ENCODE measurements at places on chromosomes 16 and 17.
A peak's percentile ranks its signal among the peaks of the same experiment; 100 is the strongest.

- no peak for DNase-seq
Measured at GRCh38 chr16:74737521-74737920, 36.9 kb upstream of the MLKL start.

DNA sequence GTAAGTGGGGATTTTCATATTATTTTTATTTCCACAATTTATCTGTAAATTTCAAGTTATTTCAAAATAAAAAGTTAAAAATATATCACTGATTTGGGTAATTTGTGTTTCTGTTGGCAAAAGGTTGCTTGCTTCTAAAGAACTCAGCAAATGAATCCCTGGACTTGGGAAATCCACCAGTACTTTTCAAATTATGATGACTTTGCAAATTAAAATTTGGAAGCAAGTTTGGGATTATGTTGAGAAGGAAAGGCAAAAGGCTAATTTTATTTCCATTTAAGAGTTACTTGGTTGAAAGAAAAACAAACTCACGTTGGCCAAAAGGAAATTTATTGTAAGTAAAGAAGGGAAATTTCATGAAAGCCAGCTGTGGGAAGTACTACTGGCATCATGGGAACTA is 220.3 kb downstream of the MAP2K6 start:
- DNase-seq = no peak

DNA sequence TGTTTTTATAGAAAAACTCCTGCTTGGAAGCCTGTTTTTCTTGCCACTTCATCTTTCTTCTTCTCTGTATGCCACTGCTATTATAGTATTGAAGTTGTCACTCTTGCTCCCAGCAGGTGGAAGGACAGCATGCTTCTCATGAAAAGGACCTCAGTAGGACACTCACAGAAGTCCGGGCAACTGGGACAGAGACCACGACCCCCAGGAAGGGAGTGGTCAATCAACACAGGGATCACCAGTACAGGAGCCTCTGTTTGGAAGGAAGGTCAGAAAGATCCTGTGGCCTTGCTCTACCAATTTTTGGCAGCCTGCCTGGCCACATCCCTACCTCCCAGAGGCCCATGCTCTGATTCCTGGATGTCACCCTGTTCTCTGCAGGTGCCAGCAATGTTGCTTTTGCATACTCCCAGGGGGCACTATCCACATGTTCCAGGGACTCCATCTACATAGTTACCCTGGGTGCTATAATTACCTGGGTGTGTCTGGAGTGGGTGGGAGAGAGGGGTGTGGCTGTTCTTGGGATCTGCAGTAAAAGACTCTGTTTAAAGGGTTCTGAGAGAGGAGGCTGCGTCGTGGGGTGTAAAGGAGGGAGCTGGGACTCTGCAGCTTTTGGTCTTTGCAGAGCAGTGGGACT is 13.7 kb upstream of the AKAP10 start:
- no peak for DNase-seq

GRCh38 chr17:10126616-10127501 is 71.5 kb downstream of the GAS7 start:
- peak; percentile 4 for DNase-seq

DNA sequence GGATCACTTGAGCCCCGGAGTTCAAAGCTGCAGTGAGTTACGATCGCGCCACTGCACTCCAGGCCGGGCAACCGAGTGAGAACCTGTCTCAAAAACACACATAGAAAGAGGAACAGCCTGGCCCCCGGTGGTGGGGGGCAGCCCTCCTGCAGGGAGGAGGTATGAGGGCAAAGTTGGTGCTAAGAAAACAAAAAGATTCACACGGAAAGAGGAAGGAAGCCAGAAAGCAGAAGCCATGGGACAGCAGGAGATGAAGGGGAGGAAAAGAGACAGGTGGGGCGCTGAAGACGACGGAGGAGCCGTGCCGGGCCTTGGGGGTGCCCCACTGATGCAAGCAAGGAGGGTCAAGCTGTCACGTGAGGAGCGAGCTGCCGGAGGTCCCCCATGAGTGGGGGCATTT is 8.2 kb upstream of the C16orf74 start:
- DNase-seq = no peak

DNA sequence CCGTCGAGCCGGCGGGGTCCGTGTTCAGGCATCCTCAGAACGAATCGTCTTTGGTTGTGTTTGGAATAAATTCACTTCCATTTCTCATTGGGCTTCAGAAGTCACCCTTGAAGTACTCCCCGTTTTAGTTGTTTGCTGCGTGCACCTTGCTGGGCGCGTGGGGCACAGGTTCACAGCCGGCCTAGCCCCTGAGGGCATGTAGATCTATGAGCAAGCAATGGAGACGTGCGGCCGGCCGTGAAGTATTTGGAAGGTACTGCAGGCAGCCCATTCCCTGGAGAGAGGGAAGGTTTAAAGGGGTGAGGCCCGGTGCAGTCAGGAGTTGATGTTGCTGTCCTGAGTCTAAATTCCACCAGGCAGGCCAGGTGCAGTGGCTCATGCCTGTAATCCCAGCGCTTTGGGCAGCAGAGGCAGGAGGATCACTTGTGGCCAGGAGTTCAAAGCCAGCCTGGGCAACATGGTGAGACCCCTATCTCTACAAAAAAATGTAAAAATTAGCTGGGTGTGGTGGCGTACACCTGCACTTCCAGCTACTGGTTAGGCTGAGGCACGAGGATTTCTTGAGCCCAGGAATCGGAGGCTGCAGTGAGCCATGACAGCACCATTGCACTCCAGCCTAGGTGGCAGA is 714 bp downstream of the ACSF3 start:
- peak; percentile 16 for DNase-seq

DNA sequence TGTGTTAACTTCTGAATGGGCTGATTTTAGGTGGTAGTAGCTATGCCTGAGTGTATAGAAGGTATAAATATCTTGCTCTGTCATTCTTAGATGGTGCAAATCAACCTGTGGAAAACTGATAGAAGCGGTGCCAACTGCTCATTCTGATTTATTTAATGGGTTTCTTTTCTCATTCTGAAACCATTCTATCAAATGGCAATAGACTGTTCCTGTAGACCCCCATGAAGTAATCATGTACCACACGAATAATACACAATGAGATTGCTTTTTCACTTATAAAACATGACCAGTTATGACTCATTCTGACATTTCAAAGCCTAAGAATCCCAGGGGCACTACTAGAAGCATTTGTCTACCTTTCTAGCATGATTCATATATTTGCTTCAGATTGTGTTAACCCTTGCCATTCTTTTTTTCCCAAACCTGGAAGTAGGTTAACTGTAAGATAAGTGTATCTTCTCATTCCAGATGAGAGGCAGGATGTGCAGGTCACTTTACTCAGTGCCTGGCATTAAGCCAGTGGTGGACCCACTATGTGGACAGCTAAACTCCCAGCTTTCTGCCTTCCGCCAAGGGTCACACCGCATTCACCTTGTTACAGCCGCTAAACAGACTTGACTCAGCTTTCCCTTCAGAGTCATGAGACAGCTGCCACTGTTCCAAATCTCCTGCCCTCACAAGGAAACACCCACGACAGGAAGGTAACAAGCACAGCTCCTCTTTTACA is 16.4 kb upstream of the SLC16A11 start:
- DNase-seq = peak; percentile 97

DNA sequence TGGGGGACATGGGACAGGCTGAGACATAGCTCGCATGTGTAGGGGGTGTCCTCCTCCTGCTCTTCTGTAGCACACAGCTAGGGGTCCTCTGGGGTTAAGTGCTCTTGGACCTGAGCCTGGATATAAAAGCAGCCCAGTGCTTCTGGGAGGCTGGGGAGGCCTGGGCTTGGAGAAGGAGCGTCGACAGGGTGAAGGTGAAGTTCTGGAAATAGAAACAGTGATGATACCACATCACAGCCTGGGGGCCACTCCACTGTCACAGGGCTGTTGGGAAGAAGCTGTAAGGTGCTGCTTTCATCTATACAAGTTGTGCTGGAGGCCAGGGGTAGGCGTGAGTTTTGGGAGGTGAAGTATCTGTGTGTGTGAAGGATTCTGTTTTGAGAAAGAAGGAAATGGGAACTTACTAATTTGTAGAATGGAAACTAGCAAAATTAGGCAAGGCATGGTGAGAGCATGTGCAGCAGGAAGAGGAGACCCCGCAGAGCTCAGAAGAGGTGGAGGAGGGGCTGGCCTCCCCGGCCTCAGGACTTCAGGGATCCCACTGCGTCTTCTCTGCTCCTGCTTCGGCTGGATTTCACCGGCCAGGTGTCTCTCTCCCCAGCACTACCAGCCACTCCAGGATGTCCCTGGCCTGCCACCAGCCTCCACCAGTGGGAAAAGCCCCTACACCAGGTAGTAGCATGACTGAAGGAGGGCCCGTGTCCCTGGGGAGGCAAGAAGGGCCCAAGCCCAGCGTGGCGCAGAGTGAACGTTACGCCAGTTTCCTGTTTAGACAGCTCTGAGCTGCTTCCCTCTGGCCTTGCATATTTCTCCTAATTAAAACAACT is 19.4 kb downstream of the PLCG2 start:
- no peak for DNase-seq

DNA sequence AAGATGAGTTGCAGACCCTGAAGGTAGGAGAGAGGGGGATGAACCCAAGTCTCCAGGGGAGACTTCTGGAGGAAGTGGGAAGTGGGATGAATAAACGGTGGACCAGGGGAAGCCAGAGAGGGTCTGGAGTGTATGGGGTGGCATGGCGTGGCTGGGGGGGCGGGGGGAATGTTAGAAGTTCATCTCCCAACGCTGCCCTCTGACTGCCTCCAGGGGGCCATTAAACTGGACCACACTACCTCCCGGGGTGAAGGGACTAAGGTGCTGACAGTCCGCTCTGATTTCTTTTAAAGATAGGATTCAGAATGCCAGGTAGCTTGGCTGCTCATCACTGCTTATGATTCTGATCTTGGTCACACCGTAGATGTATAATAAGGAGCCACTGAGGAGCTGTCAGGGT is 21.2 kb downstream of the ST3GAL2 start:
- DNase-seq = no peak

DNA sequence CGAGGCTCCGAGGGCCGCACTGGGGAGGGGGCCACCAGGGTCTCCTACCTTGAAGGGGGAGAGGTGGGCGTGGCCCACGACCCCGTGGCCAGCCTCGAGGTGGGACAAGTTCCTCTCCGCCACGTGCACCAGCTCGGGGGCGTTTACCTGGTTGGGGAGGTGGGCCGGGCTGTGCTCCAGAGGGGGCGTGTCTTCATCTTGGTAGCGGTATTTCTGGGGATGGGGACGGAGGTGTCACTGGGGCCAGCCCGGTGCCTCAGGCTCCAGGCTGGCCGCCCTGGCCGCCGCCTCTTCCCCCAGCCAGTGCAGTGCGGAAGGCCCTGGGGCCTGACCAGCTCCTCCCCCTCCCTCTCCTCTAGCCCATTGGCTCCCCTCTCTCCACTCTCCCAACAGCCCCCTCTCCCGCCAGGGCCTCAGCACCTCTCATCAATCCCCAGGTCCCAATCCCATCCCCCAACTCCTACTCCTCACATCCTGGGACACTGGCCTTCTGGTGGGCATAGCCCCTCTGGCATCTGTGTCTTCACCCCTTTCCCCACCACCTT is 11.5 kb downstream of the DLG4 start:
- no peak for DNase-seq

- DNase-seq = no peak
Measured at GRCh38 chr16:31331141-31331764, 23.7 kb upstream of the ITGAX start.

DNA sequence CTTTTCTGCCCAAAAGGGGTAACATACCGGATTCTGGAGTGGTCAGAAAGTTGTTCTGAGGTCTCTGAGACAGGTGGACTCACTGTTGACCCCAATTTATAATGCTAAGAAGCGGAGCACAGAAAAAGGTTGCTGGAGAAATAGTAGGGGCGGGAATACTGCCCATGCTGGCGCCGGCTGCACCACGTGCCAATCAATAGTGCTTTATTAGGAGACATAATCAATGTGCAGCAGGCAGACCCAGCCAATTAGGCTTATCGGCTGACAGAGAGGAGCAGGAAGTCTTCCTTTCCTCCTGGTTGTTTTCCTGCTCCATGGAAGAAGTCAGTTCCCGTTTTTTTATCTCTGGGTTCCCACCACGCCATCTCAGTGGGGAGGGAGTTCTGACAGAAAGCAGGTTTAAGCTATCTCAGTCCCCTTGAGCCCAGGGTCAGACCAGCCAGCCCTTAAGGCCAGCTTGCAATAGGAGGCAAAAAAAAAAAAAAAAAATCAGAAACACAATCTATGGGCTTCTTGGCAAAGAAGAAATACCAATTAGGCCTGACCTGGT is 68.2 kb upstream of the IRX6 start:
- no peak for DNase-seq

DNA sequence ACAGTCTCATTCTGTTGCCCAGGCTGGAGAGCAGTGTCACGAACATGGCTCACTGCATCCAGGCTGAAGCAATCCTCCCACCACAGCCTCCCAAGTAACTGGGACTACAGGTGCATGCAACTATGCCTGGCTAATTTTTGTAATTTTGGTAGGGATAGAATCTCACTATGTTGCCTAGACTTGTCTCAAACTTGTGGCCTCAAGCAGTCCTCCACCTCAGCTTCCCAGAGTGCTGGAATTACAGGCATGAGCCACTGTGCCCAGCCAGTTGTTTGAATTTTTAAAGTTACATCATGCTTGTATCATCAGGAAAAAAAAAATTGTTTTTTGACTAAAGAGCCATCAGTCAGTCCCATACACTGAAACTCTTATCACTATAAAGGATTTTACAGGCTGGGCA is 17.1 kb upstream of the VPS4A start:
- no peak for DNase-seq

GRCh38 chr17:73042809-73043685 is 49.4 kb downstream of the SLC39A11 start:
- peak; percentile 6 for DNase-seq

GRCh38 chr16:53821957-53822625 is 118.1 kb downstream of the FTO start:
- DNase-seq = peak; percentile 87

GRCh38 chr17:65850486-65850885 is 289.0 kb upstream of the AXIN2 start:
- DNase-seq = peak; percentile 25

DNA sequence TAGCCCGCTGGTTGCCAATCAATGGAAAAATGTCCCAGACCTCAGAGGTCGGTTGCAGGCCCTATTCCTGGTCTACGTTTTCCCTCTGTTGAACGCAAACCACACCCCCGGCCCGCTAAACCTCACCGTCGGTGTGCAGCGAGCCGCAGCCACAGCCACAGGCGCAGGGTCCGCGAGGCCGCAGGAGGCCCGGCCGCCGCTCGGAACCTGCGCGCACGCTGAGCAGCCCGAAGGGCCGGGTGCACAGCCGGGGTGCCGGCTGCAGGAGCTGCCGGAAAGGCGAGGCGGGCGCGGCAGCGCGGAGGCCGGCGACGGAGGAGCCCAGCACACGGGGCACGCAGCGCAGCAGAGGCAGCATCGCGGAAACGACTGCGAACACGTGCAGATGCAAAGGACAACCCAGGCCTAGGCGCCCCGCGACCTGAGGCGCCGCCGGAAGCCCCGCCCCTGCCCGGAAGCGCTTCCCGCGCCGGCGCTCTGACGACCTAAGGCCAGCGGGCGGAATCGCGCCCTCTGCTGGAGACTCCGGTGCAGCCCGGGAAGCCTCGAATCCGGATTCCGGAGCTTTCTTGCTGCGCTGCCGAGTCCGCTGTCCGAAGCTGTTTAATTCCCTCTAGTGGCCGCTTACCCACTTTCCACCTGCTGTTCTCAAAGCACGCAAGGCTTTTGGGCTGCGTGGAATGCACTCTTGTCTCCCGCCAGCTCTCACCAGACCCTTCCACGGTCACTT is at the start of gene C1QBP:
TSS of gene C1QBP (minus strand) at position 440 of the 730 bp plus-strand sequence. CDS start at position 358, 82 bp downstream.
- DNase-seq = peak; percentile 83

GRCh38 chr16:9159839-9160550 is 68.6 kb downstream of the HAPSTR1 start:
- peak; percentile 35 for DNase-seq
